SW 1271 (cell line): ENCODE measurements at places on chromosomes 16 and 17.
A peak's percentile ranks its signal among the peaks of the same experiment; 100 is the strongest.

DNA sequence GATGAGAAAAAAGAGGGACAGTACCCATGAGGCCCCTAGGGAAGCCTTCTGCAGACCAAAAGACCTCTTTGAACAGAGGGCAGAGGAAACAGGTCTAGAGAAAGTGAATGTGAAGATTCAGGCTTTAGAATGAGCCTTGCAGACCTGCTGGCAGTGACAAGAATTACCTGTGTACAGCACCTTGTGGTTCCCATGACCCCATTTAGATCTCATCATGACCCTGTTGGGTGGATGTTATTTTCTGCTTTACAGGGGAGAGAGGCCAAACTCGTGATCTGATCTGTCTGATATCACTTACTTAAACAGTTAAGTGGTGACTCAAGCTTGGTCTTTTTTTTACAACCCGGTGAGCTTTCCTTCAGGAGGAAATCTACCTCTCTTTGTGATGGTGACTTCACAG is 81.9 kb downstream of the UTP18 start:
- no peak for DNase-seq

DNA sequence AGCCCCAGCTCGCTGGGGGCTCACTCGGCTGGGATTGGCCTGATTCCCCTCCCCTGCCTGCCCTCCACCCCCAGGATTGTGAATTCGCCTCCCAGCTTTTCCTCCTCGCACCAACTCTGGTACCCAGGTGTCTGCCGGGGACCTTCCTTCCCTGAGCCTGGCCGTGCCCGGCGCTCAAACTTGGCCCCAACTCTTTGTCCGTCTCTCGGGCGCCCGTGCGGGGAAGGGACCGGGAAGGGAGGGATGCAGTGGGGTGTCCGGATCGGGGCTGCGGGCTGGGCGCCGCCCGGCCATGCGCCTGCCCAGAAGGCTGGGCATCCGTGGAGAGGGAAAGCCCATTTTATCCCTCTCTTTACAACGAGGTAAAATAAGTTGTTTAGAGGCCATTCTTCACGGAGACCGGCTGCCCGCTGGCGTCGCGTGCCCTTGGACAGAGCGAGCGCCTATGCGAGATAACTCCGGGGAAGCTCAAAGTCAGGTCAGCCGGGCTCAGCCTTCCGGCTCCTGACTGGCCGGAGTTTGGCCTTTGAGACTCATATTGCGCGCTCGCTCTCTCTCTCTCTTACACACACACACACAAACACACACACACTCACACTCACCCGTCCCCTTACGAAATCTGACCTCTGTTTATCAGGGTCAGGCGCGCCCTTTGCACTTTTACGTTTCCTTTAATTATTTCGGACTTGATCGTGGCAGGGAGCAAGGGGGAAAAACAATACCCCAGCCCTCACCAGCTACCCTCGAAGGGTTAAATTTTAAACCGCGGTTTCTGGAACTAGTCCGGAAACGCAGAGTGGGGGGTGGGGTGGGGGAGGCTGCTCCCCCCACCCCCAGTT is 774 bp upstream of the MAF start:
- DNase-seq: no peak

DNA sequence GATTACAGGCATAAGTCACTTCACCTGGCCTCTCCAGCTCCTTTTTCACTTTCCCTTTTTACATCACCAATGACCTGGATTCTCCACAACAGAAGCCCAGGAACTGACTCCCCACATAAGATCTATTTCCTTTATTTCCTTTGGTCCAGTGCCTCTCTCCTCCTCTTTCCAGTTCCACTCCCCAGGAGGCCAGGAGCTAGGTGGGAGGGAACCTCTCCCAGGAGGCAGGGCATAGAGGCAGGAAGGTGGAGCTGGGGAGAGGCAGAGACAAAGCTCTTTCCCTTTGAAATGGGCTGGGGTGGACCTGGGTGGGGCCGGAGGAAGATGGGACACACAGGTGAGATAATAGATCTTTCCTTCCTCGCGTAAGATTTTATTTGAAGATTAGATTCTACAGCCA is 318.3 kb upstream of the TNRC6C start:
- DNase-seq: no peak

- no peak for DNase-seq
Measured at GRCh38 chr17:6510321-6510977, 45.9 kb downstream of the PITPNM3 start.

- DNase-seq: no peak
Measured at GRCh38 chr16:87971933-87972332, 20.7 kb downstream of the BANP start.

- DNase-seq: no peak
Measured at GRCh38 chr16:23833504-23833903, 2.3 kb upstream of the PRKCB start.

DNA sequence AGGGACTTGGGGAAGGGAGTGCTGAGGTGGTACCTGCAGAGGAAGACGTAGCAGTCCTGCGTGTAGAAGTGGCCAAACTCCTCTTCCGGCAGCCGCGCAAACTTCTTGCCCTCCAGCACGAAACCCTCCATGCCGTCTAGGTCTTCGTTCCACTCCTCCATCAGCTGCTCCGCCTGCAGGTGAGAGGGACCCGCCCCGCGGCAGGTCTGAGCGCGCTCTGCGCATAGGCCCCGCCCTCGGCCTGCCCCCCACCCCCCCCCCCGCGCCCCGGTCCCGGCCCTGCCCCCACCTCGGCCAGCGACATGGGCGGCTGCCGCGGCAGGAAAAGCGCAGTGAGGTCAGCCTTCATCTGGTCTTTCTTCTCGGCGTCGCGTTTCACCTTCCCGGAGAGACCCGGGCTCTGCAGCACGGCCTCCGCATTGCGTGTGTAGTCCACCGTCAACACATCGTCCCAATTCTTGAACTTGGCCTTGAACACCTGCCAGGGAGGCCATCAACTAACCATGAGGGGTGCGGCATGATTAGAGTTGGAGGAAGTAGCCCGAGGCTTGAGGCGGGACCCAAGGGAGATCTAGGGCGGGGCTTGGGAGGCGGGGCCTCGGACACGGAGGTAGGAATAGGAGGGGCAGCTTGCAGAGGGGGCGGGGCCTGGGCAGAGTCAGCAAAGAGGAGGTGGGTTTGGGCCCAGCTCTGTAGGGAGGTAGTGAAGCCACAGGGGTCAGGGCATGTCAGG is 11.5 kb downstream of the FLII start:
- DNase-seq: peak; percentile 49

DNA sequence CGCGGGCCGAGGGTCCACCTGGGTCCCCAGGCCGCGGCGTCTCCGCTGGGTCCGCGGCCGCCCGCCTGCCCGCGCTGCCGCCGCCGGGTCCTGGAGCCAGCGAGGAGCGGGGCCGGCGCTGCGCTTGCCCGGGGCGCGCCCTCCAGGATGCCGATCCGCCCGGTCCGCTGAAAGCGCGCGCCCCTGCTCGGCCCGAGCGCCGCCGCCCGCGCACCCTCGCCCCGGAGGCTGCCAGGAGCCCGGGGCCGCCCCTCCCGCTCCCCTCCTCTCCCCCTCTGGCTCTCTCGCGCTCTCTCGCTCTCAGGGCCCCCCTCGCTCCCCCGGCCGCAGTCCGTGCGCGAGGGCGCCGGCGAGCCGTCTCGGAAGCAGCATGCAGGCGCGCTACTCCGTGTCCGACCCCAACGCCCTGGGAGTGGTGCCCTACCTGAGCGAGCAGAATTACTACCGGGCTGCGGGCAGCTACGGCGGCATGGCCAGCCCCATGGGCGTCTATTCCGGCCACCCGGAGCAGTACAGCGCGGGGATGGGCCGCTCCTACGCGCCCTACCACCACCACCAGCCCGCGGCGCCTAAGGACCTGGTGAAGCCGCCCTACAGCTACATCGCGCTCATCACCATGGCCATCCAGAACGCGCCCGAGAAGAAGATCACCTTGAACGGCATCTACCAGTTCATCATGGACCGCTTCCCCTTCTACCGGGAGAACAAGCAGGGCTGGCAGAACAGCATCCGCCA is 504 bp downstream of the FOXC2 start:
- DNase-seq: no peak

GRCh38 chr17:64056269-64057005 is 36.0 kb upstream of the ICAM2 start:
- DNase-seq: no peak

GRCh38 chr17:72634621-72635020 is 457.9 kb downstream of the SLC39A11 start:
- DNase-seq: no peak

DNA sequence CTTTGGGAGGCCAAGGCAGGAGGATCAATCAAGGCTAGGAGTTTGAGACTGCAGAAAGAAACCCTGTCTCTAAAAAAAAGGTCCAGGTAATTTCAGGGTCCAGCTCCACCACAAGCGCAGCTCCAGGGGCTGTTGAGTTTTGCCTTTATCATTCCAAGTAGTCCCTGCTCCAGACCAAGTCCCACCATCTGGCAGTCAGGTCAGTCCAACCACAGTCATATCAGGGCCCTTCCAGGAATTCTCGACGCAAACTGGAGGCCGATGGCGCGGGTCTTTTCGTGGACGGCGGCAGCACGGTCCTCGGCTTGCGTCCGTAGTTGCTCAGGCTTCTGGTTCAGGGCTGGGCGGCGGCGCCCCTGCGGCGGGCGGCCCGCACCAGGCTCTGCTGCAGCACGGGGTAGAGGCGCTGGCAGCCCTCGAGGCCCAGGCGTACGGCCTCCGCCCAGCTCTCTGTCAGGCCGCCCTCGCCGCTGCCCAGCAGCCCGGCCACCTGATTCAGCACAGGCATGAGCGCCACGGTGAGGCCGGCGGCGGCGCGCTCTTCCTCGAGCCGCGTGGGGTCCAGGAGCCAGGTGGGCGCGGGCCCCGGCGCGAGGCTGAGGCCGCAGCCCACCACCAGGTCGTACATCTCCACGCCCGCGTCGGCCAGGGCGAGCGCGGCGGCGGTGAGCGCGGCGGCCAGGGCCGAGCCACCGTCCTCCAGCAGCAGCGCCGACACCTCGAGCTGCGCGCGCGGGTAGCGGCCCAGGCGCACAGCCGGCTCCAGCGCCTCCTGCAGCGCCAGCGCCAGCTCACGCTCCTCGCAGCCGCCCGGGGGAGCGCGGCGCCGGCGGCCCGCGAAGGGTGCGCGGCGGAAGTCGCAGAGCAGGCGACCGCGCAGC is 752 bp downstream of the EXOSC6 start:
- no peak for DNase-seq

GRCh38 chr16:8943966-8944759 is 19.5 kb downstream of the USP7 start:
- DNase-seq: no peak

DNA sequence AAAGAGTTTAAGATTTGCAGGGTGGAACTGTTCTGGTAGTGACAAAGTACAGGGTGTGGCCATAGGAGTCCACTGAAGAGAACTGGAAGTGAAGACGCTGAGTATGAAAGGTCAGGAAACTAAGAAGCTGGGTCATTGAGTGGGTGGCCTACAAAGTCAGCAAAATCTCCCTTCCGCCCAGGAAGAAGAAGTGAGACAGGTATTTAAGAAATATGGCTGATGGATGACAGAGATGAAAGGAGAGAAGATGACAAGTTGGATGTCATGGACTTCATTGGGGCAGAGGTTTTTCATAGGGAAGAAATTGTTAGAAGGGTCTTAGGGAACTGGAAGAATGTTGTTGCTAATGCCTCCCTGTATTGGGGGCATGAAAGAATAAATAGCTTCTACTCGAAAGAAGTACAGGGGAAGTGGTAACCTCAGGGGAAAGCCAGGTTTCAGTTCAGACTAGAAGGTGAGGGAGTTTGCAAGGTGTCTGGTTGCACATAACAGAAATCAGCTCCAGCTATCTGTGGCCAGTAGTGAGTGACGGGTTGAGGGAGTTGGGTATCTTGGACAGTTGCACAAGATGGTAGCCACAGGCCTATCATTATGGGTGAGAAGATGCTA is 33.6 kb upstream of the MED13 start:
- no peak for DNase-seq

- no peak for DNase-seq
Measured at GRCh38 chr17:83122834-83123233, 43.4 kb downstream of the METRNL start.

GRCh38 chr17:6670571-6670970 is 19.0 kb downstream of the C17orf100 start:
- DNase-seq: no peak

- no peak for DNase-seq
Measured at GRCh38 chr17:74449773-74450172, 16.7 kb upstream of the CD300A start.

- DNase-seq: no peak
Measured at GRCh38 chr16:66164581-66165247, 201.8 kb upstream of the CDH5 start.
